PC-9 (cell line): ENCODE measurements at places on chromosomes 3 and 15.

GRCh38 chr15:88930579-88930978, 17.4 kb upstream of the MFGE8 start:
- no peaks in the 10 kb centered on the region for H3K4me1 ChIP-seq
- no peaks in the 10 kb centered on the region for H3K36me3 ChIP-seq
- DNase-seq: no peak
- peaks cover 15% of the 10 kb centered on the region; the same call in 1 of the 2 replicates for H3K27me3 ChIP-seq
- no peak overlapping the region for H3K27ac ChIP-seq

DNA sequence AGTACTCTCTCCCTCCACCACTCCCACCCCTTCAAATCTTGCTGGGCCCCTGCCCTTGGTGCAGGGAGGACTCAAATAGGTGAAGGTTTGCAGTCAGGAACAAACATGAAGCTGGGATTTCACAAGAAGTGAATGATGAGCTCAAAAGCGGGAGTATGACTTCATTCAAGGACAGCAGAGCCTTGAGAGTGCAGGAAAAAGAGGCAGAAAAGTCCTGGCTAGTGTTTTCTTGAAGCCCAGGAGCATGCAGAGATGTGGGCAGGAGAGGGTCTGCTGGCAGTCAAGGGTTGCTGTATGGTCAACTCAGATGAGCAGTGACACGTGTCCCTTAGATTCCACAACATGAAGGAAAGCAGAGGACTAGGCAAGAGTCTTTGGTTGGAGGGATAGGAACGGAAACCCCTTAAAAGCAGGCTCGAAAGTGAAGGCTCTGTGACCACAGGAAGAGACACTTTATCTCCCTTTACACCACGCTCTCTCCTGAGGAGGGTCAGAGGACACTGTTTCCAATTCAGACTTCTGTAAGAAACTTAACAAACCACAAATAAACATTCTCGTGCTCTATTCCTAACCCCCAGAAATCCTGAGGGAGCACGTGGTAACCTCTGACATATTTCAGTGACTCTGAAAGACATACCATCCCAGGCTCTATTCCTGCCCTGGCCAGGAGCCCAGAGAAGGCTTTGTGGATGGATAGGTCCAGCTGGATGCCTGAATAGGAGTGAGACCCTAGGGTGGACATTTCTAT, 168.0 kb upstream of the NDN start:
- H3K4me1 ChIP-seq: no peaks in the 10 kb centered on the region
- H3K27ac ChIP-seq: no peak overlapping the region
- no peak for DNase-seq
- H3K4me3 ChIP-seq: no peak overlapping the region

DNA sequence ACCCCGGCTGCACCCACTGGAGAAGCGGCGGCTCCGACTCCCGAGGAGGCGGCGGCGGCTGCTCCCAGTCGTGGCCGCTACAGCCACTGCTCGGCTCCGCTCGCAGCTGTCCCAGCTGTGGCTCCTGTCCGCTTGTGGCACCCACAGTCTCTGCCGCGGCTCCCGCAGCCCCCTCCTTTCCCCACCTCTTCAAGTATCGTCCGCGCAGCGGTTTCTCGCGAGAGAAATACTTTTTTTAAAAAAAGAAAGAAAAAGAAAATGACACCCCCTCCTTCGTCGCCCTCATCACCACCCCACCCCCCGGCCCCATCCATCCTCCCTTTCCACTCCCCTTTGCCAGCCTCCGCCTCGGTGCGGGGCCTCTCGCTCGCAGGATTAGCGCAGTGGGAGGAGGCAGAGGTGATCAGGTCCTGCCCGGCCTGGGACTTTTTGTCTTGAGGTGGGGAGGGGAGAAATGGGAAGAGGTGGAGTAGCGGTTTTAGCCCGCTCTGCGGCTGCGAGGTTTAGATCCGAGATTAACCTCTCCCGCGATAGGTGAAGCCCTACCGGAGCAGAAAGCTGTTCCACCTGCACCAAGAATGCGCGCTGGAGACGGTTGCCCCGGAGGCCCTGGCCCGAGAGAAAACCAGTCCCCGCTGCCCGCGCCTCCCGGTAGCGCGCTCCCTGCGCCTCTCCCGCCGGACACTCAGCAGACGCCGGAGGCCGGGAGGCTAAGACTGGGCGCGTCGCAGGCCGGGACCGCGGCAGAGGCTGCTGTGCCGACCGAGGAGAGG, at the start of gene FBN1:
FBN1 (minus strand) TSS at position 152 of the 773 bp plus-strand sequence. CDS start 940 bp downstream, outside the sequence.
- no peaks in the 10 kb centered on the region for H3K4me1 ChIP-seq
- H3K27ac ChIP-seq: no peak within 1 kb of the TSS
- no peak for DNase-seq
- no peaks in the 10 kb centered on the region for H3K27me3 ChIP-seq
- H3K36me3 ChIP-seq: no peaks in the 10 kb centered on the region

GRCh38 chr3:151383956-151384355, 597 bp downstream of the P2RY12 start:
- no peak overlapping the region for H3K27ac ChIP-seq
- DNase-seq: no peak
- no peak overlapping the region for H3K4me3 ChIP-seq
- H3K4me1 ChIP-seq: no peaks in the 10 kb centered on the region
- no peaks in the 10 kb centered on the region for H3K27me3 ChIP-seq

- H3K27me3 ChIP-seq: no peaks in the 10 kb centered on the region
- DNase-seq: no peak
- H3K4me1 ChIP-seq: no peaks in the 10 kb centered on the region
- H3K36me3 ChIP-seq: no peaks in the 10 kb centered on the region
Observed at GRCh38 chr3:129975705-129976048, 1.2 kb downstream of the TRH start.

GRCh38 chr3:23051240-23052140, 151.6 kb upstream of the UBE2E2 start:
- H3K4me1 ChIP-seq: peaks cover 12% of the 10 kb centered on the region; the same call in 1 of the 2 replicates
- H3K27ac ChIP-seq: no peak overlapping the region
- no peaks in the 10 kb centered on the region for H3K36me3 ChIP-seq
- DNase-seq: no peak
- no peaks in the 10 kb centered on the region for H3K27me3 ChIP-seq

DNA sequence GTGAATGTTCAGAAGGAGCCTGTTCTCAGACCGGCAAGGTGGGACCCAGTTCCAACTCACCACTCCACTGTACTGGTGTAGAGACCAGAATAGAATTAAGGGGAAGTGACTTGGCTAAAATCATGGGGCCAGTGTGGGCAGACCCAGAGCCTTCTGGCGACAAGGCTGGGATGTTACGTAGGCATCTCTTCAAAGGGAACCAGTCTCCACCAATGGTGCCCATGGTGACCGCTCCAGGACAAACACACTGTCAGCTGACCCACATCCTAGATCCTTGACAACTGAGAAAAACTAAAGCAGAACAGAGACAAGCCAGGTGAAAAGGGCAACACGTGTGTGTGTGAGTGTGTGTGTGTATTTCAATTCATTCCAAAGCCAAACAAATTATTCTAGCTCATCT, 321.7 kb upstream of the FRG2C start:
- no peak overlapping the region for H3K4me3 ChIP-seq
- H3K27me3 ChIP-seq: peaks cover 50% of the 10 kb centered on the region
- no peaks in the 10 kb centered on the region for H3K36me3 ChIP-seq

GRCh38 chr15:38611228-38611627, 46.6 kb upstream of the RASGRP1 start:
- H3K4me1 ChIP-seq: no peaks in the 10 kb centered on the region
- no peaks in the 10 kb centered on the region; the same call in 1 of the 2 replicates for H3K27me3 ChIP-seq
- no peaks in the 10 kb centered on the region for H3K36me3 ChIP-seq
- no peak overlapping the region for H3K4me3 ChIP-seq
- H3K27ac ChIP-seq: no peak overlapping the region

- H3K27me3 ChIP-seq: no peaks in the 10 kb centered on the region
- peak; percentile 49 for DNase-seq
- peaks cover 58% of the 10 kb centered on the region for H3K4me1 ChIP-seq
- no peaks in the 10 kb centered on the region for H3K36me3 ChIP-seq
- H3K27ac ChIP-seq: peak overlapping the region; percentile 86
Observed at GRCh38 chr3:14222900-14223594, 44.4 kb downstream of the LSM3 start.

GRCh38 chr3:152447511-152447910, 178.8 kb downstream of the MBNL1 start:
- no peak for DNase-seq
- H3K4me1 ChIP-seq: no peaks in the 10 kb centered on the region
- no peak overlapping the region for H3K4me3 ChIP-seq
- no peaks in the 10 kb centered on the region for H3K27me3 ChIP-seq
